Stimulated activated CD4-positive, alpha-beta T cell treated with anti-CD3 and anti-CD28 coated beads, TNF-alpha, amount 100 ng/mL, for 4 hours (primary cell): ENCODE measurements at places on chromosomes 12 and 14.

DNA sequence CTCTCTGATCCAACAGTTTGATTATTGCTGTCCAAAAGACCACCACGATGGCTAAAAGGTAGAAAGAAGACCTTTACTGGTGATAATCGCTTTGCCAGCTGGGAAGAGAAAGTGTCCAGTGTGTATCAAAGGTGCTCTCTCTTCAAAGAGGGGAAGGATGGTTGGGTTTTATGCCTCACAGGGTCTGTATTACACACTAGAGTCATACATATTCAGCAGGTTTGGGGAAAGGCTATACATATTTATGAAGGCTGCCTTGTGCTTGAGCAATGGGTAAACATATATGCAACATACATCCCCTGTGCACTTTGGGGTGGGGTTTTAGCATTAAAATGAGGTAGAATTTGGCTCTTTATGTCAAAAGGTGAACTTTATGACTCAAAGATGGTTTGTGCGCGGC is 18.2 kb downstream of the GPRC5D start:
- DNase-seq: no peak

- no peak for DNase-seq
Measured at GRCh38 chr12:127295630-127296029, 971.3 kb upstream of the TMEM132C start.

GRCh38 chr14:24055971-24056799 is 4.4 kb downstream of the CARMIL3 start:
- DNase-seq: no peak

- DNase-seq: no peak
Measured at GRCh38 chr12:119051474-119051873, 70.1 kb downstream of the SRRM4 start.

DNA sequence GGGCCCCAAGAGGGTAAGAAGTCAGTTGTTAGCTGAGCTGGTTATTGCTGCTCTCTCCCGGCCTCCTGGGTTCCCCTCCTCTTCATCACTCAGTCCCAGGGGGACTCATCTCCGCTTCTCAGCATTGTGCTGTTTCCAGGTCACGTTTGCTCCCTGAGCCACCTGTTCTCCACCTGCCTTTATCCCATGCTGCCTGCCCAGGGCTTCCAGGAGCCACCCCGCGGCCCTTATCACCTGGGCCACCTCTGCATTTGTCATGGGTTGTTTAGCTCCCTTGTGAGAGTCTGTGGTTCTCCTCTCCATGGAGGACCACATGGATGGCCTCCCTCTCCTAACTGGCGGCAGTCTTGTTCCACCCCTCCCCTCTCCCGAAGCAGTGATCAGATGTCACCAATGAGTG is 36.0 kb downstream of the SYNDIG1L start:
- DNase-seq: no peak

DNA sequence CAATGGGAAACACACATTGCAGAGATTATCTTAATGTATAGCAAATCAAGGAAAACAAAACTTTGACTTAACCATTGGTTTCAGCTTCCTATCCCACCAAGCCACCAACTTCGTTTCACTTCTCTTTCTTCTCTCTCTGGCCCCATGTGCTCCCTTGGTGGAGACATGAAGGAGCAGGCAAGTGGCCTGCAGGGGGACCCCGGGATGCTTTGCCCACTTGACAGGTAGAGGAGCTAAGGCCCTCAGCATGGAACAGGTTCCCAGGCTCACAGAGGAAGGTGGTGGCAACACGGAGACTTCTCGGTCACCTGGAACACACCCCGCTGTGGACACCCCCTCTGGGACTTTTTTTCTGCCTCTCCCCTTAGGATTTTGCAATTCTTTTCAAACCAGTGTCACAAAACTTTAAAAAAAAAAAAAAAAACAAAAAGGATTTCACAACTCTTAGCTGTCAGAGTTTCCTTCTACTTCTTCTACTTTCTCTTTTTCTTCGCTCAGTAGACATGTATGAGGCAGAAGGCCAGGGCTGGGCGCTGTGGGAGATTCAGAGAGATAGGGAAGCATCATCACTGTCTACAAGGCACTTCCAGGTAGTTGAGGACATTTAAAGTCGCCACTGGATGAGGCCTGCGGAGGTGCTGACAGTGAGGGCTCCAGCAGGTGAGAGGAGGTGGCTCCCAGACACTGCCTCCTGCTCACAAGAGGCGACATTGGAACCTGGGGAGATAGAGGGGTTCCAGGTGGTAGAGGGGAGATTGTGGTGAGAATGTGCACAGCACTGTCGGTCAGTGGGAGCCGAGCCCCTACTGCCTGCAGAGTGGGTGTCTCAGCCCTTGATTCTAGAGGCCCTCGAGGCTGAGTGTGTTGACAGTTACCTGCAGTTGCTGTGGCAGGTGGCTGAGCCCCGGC is 119.6 kb downstream of the GCH1 start:
- DNase-seq: no peak

DNA sequence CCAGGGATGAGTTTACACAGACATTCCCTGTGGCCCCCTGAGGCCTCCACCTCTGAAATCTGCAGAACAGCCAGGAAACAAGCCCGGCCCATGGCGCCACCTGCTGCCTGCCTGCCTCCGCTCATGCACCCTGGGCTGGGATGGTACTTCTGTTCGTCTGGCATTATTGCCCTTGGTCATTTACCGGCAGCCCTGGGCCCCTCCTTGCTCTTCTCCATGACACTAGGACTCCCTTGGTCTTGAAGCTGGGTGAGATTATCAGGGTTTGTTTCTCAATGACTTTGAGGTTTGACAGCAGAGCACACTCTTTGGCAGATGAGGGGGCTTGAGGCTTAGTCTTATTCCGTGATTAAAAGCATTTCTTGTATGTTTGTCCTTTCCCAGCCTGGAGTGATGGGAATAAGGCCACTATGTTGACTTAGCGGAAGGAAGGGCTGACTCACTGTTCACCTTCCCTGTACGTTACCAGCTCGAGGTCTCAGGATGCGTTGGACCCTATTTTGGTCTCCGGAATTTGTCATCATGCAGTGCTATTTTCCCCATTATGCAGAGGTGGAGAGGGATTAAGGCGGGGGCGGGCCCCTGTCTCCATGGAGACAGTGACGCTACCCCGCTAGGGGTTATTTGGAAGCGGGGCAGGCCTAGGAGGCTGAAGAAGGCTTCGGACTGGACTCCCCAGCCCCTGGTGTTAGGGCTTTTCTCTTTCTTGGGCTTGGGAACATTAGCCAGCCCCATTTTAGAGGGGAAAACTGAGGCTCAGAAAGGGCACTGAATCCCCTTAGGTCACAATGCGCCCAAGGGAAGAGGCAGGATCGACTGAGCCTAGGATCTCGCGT is 706 bp upstream of the PEX5 start:
- DNase-seq: peak; percentile 37

GRCh38 chr12:79023784-79024183 is 159.2 kb downstream of the SYT1 start:
- DNase-seq: no peak

DNA sequence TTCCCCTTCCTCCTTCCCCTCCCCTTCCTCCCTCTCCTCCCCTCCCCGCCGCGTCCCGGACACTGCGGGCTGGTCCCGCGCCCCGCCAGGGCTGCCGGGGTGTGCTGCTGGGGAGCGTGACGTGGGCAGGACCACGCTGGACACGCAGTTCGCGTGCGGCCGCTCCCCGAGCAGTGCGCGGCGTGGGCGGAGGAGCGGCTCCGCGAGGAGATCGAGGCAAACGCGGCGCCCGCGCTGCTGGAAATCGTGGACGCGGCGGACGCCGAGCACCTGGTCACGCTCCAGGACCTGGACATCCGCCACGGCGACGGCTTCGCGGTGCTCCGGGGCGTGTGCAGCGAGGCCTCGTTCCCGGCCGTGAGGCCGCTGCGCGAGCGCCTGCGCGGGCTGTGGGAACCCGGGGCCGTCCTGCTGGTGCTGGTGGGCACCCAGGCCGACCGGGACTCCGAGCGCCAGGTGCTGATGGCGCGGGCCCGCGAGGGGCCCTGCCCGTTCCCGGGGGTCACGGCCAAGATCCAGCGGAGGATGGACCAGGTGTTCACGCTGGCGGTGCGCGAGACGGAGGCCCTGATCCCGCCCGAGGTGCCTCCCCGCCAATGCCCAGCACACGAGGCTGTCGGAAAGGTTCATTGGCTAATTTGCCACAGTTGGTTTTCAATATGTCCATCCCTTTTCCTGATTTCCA is 84.3 kb downstream of the TNFAIP2 start:
- DNase-seq: no peak

DNA sequence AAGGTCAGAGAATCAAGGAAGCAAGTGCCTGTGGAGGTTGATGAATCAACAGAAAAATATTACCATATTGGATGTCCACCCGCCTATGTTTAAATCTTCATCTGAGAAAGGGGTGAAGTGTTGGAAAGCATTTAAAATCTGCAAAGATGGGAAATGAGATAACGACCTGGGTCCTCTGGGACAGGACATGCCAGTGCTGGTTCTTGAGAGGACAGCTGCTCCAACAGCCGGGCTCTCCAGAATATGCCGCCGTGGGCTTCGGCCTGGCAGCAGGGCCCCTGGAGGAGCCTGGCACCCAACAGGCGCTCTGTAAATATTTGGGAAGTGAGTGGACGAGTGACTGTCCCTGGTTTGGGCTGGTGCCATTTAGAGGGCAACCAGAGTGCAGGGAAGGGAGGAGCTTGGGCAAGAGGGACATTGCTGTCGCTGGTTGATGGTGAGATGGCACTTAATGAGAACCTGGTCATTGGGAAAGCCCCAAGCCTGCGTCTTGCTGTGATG is 129.9 kb downstream of the KCNA5 start:
- DNase-seq: no peak

DNA sequence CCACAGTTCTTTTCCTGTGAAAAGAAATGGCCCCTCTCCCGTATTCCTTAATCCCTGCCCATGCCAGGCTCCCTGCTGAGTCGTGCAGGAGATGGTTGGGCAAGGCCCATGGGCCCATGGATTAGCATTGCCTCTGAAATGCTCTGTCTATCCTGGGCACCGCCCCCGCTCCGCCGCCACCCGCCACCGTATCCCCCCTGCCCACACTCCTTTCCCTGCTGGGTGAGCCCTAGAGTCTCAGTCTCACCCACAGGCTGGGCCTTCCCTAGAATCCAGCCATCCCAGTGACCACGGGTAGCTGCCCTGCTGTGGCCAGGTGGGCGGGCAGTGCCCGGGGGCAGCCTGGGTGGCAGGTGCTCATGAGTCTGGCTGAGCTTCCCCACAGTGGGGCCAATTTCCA is 50.6 kb downstream of the TSPAN11 start:
- no peak for DNase-seq

DNA sequence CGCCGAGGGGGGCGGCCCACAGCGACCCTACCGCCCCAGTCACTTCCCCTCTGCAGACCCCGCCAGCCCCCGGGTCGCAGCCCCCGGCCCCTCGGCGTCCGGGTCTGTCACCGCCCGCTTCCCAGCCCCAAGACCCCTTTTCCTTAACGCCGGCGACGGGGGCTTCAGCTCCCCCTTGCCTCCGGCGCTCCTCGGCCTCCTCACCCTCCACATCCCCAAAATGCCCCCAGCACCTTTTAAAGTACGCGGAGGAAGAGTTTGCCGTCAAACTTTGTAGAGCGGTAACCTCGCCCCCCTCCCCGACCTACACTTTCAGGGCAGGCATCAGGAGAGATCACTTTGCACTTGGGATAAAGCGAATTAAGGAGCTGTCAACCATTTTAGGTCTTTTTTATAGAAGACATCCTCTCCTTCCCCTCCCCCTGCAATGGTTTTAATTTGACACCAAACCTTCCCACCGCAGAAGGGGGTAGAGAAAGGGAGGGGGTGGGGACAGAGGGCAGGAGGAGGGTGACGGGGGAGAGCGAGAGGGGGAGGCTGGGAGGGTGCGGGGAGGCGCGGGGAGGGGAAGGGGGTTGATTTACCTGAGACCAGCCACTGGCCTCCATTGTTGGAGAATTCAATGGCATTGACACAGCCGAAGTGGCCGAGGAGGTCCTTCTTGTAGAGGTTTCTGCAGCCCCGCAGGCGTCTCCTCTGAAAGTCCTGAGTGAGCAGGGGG is 578 bp downstream of the DCAF5 start:
- DNase-seq: no peak

DNA sequence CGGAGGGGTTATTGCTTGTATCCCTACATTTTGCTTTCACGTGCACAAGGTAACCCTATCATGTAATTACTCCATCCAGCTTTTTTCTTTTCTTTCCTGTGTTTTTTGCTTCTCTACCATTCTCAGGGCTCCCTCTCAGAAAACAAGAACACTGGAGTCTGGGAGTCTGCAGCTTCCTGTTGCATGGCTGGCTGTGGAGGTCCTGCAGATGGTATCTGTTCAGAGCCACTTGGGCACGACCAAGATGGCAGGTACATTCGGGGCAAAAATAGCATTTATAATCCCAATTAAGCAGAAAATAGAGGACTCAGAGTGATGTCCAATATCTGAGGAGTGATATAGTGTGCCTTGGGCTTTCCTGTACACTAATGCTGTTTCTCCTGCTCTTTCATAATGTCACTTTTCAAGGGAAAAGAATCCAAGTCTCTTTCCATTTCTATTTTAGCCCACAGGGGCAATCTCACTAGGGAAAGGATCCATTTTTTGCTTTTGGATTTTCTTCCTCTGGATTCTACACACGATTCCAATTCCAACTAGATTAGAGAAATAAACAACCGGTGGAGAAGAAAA is 3.2 kb upstream of the NUMB start:
- DNase-seq: no peak

- no peak for DNase-seq
Measured at GRCh38 chr12:83536496-83536895, 849.8 kb downstream of the TMTC2 start.

GRCh38 chr14:69684461-69685217 is 73.2 kb downstream of the SUSD6 start:
- DNase-seq: no peak

DNA sequence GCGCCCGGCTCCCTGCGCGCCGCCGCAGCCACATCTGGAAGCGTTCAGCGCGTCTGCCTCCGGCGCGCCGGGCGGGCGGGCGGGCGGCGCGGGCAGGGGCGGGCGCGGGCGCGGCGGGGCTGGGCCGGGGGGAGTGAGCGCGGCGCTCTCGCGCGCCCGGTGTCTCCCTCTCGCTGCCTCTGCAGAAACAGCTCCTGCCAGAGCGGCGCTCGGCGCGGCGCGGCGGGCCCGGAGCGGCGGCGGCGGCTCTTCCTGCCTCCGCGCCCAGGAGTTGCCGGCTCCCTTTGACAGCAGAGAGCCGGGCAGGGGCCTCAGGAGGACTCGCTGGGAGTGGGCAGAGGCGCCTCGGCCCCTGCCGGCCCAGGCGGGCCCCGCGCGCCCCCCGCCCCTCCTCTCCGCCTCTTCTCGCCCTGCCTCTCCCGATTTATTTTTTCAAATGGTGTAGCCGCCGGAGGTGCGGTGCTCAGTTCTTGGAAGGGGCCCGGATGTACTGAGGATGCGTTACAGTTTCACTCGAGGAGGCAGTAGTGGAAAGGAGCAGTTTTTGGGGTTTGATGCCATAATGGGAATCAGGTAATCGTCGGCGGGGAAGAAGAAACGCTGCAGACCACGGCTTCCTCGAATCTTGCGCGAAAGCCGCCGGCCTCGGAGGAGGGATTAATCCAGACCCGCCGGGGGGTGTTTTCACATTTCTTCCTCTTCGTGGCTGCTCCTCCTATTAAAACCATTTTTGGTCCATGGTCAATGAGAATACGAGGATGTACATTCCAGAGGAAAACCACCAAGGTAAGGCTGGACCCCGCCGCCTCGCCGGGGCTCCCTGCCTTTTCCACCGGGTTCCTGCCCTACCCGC is at the start of gene CACNA1C:
TSS of gene CACNA1C (plus strand) at position 162 of the 853 bp plus-strand sequence. CDS start at position 738, 576 bp downstream.
- DNase-seq: no peak

- no peak for DNase-seq
Measured at GRCh38 chr14:76929927-76930326, 98.6 kb downstream of the IRF2BPL start.
